ENCODE measurements at places on chromosomes 6 and 20. TPM values are rescaled to one million over a fixed set of nuclear protein-coding genes. Genes with fewer than 3 reads are reported as not detected.

The HCRTR2 gene
- total RNA-seq: not detected

DNA sequence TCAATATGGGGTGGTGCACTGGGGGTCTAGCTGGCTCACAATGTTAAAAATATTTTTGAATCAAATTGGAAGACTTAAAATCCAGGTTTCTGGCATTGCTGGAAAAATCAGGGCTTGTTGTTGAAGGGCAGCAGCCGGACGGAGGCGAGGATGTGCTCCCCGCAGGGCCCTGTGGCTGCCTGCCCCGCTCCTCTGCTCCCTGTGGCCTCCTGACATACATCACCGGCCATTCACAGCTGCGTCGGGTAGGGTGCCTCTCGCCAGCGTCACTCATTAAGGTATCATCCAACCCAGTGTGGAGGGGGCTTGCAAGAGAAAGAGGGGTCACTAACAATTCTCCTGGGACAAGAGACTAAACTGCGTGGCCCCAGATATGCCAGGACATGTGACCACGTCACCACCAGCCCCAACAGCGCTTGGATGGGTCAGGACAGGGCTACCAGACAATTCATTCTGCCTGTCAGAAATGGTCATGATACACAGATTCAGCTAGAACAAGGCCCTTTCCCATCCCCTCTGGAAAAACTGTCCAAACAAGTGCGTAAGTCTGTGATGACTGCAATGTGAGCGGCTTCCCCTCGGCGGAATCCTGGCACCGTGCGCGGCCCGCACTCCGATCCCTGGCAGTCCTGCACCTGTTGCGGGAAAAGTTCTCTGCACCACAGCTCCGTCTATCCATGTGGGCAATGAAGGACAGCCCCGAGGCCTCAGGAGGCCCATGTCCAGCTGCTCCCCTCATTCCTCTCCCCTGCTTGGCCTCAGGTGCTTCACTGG, 12.0 kb downstream of the GATA5 start:
- DNase-seq: no peak

GRCh38 chr20:52539891-52540290, 348.3 kb upstream of the ZFP64 start:
- no peak for DNase-seq

The XPO5 gene
- total RNA-seq: 18.9 TPM

DNA sequence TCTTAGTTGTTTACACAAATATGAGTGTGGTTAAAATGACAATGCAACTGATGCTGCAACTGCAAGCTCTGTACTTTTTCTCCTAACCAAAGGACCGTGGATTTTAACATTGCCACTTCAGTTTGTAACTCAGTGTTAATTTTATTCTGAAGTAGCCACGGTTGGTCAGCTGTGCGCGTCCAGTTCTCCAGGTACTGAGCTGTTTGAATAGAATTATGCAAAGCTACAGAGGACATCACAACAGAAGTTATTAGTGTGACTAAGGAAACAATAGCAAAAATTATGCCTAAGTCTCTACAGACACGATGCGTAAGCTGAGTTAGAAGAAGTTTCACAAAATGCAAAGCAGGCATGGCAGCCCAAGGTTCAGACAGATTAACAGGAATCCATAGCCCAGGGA, 4.4 kb upstream of the ABHD12 start:
- DNase-seq: no peak

The ADTRP gene
- total RNA-seq: 7.3 TPM

GRCh38 chr6:33508935-33509926, 54.9 kb downstream of the ZBTB9 start:
- DNase-seq: peak; percentile 19

DNA sequence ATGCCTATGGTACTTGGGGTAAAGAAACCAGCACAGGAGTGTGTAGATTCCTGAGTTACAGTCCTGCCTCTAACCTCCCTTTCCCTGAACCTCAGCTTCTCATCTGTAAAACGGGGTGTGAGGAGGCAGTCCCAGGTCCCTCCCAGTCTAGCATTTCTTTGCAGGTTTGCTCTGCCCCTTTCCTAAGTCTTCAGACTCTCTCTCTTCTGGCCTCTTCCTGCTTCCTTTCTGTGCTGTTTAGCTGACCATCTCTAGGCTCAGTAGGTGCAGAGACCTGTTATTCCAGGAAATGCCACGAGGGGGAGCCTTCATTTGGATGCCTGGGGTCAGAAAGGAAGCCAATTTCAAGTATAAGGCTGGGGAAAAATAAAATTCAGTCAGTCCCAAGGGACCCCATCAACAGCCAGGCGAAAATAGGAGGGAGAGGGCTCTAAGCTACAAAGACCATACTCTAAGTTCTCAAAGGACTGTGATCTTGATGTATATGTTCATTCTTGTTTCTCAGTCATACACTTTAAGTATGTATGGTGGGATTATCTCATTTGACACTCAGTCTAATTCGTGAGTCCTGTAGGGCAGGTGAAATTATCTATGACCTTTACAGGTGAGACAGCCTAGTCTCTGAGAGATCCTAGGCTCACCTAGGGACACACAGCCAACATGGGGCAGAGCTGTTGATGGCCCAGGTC, 89.1 kb downstream of the NCR2 start:
- peak; percentile 92 for DNase-seq

DNA sequence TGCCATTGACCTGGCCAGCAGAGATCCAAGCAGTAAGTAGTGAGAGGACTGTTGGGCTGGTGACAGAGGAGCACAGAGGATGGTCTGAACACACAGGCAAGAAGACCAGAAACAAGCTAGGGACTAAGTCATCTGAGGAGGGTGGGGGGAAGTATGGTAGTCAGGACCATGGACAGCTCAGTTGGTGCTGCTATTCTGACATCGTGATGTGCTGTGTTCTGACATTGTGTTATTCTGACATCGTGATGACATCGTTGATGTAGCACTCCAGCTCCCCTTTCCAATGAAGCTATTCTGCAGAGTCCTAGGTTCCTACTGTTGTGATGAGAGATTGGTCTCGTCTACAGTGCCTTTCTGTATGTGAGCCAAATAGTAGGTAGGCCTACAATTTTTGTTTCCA, 28.7 kb downstream of the CFAP206 start:
- peak; percentile 90 for DNase-seq

The ELOVL4 gene
- 0.28 TPM for total RNA-seq

GRCh38 chr20:57326667-57327455, 2.7 kb upstream of the SPO11 start:
- DNase-seq: peak; percentile 34
